Activated CD4-positive, alpha-beta T cell treated with anti-CD3 and anti-CD28 coated beads for 24 hours (primary cell): ENCODE measurements at places on chromosomes 5 and 9.

DNA sequence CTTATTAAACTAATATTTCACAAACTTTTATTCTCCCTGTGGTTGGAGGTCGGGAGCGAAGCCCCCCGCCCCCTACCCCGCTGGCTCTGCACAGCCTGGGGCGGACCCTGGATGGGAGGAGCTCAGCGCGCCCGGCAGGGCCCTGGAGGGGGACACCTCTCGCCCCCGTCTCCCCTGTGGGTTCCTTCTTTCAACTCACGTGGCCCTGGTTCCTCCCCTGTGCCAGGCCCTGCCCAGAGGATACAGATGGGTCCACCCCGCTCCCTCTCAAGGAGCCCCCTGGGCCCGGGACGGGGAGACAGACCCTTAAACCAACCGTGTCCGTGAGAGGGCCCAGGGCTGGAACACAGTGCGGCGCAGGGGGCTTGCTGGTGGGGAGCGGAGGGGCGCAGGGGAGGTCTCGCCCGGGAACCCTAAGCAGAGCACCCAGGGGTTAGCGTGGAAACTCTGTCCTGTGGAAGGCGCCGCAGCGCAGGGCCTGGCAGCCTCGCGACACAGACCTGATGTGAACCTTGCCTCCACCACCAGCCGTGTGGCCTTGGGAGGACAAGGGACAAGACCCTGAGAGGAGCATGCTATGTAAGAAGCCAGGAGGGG lies 103.7 kb upstream of the MVB12B start:
- DNase-seq = no peak

GRCh38 chr9:87725356-87725899 lies 491 bp upstream of the CTSL start:
- no peak for DNase-seq

DNA sequence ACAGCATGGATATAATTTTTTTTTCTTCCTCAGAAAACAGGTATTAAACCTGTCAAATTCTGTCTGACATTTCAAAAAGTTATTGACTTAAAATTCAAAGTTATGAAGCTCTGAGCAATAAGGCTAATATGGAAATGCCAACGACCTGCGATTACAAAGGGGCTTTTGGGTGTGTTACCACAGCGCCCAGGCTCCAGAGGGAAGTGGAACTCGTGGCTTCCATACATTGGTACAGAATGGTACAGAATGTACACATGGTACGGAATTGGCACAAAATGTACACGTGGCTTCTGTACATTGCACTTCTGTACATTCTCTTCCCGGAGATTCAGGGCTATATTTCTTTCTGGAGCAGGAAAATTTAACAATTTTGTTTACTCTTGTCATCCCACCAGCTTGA lies 225.1 kb upstream of the TBCA start:
- DNase-seq = no peak

DNA sequence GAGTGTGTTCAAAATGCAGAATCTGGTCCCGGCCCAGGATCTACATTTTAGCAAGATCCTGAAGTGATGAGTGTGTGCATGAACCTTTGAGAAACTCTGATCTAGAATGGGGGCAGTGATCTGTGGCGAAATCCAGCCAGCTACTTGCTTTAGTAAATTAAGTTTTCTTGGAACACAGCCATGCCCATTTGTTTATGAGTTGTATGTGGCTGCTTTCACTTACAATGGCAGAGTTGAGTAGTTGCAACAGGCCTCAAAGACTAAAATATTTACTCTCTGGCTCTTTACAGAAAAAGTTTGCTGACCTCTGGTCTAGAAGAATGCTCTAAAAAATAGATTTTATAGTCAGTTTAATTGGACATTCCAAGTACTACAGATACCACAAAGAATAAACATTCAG lies 588.3 kb downstream of the BNC2 start:
- DNase-seq = no peak

GRCh38 chr5:94750681-94751080 lies 132.2 kb downstream of the SLF1 start:
- no peak for DNase-seq

DNA sequence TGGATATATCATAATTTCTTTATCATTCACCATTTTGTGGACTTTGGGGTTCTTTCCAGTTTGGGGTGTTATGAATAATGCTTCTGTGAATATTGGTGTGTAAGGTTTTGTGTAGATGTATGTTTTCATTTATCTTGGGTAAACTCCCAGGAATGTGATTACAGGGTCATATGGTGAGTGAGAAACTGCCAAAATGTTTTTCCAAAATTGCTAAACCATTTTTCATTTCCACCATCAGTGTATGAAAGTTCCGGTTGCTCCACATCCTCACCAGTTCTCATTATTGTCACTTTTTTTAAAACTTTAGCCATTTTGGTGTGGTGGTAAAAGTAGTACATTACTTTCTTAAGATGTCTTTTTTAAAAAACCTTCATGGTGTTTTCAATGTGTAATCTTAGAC lies 152.9 kb downstream of the NIPBL start:
- no peak for DNase-seq

- DNase-seq = no peak
These were observed 85.9 kb downstream of the BOD1 start for GRCh38 chr5:173530547-173530946.

DNA sequence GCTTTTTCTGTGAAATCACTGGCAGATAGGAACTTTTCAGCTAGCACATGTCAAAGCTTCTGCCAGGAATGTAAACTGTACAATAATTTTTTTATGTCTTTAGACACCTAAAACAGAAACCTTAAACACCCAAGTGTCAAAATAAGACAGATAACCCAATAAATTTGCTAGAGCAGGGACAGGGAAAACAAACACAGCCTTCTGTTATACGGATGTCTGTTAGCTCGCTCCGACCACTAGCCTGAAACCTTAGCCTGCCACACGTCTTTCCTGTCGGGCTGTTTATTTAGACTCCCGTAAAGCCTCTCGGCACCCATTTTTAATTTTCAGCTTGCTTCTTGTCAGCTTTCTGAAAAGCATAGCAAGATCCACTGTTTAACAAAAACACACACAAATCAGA lies 355.4 kb upstream of the SLC24A2 start:
- DNase-seq = no peak

DNA sequence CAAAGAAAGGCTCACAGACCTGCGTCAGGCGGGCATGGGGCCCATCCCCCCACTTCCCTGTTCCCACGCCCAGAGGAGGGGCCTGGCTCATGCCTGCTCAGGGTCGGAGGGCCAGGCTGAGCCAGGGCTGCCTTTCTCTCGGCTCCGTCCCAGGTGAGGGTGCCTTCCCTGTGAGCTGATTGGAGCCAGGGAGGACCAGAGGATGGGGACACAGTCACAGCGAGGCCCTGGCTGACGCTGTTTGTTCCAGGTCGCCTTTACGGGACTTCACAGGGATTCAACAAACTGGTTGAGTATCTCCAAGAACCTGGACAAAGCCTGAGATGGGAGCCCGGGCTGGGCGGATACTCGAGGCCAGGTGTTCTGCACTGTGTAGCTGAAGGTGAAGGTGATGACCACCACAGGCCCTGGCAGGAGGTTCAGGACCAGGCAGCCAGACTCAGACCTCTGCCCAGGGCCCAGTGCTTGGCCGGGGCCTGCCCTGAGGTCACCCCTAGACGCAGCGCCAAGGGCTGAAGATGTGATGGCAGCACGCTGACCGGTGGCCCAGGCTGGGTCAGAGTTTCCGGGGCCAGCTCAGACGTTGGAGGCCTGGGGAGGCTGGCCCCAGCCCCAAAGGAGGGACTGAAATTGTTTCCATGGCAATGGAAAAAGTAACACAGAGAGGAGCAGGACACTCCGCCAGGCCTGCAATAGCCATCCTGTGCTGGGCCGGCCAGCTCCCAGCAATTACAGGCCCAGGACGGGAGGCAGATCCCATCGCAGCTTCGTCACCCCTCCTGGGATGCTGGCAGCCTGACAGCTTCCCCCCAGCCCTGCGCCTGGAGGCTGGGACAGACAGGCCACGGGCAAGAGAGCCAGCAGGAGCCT lies 65.3 kb upstream of the ADAMTS2 start:
- DNase-seq = no peak
